ENCODE measurements at places on chromosomes 7 and 10.

- peak; percentile 8 for DNase-seq
- H3K27ac ChIP-seq, result no peak overlapping the region
- H3K36me3 ChIP-seq, result no peaks in the 10 kb centered on the region
- no peaks in the 10 kb centered on the region for H3K4me1 ChIP-seq
- H3K4me3 ChIP-seq, result no peak overlapping the region
Observed at GRCh38 chr10:130743751-130744271, 567.7 kb downstream of the TCERG1L start.

DNA sequence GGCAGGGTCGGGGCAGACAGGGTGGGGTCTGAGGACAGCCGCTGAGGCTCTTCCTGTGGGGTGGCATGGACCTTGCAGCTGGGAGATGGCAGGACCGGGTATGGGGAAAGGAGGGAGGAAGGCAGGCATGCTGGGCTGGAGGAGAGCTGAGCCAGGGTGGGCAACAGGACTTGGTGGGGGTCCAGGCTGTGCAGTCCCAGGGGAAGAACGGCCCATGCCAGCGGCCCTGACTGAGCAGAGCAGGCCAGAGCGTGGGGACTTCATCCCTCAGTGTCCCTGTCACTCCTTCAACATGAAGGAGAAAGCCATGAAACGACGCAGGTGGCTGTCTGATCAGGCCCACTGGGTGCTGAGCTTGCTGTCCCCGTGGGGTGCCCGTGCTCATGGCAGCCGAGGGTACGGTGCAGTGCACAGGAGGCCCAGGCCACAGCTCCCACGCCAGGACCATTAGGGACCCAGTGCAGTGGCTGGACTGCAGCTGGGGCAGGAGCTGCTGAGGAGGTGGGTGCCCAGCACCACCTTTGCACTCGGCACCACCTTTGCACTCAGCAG, 519.6 kb downstream of the PTPRN2 start:
- DNase-seq, result no peak
- no peaks in the 10 kb centered on the region for H3K27me3 ChIP-seq
- H3K36me3 ChIP-seq, result no peaks in the 10 kb centered on the region

DNA sequence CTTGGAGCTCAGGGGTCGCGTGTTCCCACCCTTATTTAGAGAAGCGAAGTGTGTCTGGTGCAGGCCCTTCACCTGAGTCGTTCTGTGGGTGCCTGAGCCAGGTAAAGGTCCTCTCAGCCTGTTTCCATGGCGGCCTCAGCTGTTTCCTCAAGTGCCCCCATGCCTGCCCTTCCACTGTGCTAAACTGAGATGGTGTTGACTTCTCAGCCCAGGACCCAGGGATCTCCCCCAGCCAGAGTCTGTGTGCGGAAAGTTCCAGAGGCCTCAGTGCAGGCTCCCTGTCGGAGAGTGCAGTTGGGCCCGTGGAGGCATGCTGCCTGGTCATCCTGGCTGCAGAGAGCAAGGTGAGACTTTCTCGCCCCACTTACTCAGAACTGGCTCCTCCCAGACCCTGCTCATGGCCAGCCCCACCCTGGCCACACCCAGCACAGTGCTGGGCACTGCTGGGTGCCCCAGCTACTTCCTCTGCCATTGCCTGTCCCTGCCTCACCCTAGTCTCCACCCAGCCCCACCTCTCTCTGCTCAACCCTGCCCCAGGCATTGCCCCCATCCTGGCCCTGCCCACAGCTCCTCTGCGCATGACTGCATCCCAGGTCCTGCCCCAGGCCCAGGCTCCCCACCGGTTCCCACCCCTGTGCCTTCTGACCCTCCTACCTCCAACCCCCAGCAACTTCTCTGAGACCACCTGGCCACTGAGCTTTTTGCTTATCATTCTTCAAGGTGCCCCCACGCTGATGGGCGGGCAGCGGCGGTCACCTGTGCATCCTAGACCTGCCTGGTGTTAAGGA, 20.3 kb downstream of the NACAD start:
- no peak overlapping the region for H3K4me3 ChIP-seq
- no peak for DNase-seq
- H3K4me1 ChIP-seq, result peaks cover 36% of the 10 kb centered on the region
- H3K36me3 ChIP-seq, result peaks cover 78% of the 10 kb centered on the region
- peak overlapping the region; percentile 76 for H3K27ac ChIP-seq

- no peaks in the 10 kb centered on the region for H3K36me3 ChIP-seq
- H3K4me1 ChIP-seq, result peaks cover 31% of the 10 kb centered on the region
- no peak overlapping the region for H3K27ac ChIP-seq
- no peak for DNase-seq
- no peak overlapping the region for H3K4me3 ChIP-seq
Observed at GRCh38 chr7:75614401-75614800, 122.3 kb downstream of the SPDYE5 start.

- no peak overlapping the region for H3K27ac ChIP-seq
- peaks cover 15% of the 10 kb centered on the region for H3K4me1 ChIP-seq
- no peak overlapping the region for H3K4me3 ChIP-seq
- DNase-seq, result no peak
Observed at GRCh38 chr10:33084453-33084852, 126.4 kb upstream of the ITGB1 start.

- no peaks in the 10 kb centered on the region for H3K27me3 ChIP-seq
- no peak overlapping the region for H3K4me3 ChIP-seq
- peaks cover 38% of the 10 kb centered on the region for H3K36me3 ChIP-seq
Observed at GRCh38 chr10:7302392-7302906, 108.4 kb downstream of the SFMBT2 start.

- H3K36me3 ChIP-seq, result peaks cover 38% of the 10 kb centered on the region
- H3K27ac ChIP-seq, result no peak overlapping the region
- no peak overlapping the region for H3K4me3 ChIP-seq
- no peaks in the 10 kb centered on the region for H3K4me1 ChIP-seq
- H3K27me3 ChIP-seq, result no peaks in the 10 kb centered on the region
Observed at GRCh38 chr7:135193615-135194081, 17.7 kb downstream of the WDR91 start.

GRCh38 chr10:117743509-117743908, 201.0 kb downstream of the EMX2 start:
- DNase-seq, result no peak
- H3K4me3 ChIP-seq, result no peak overlapping the region
- H3K36me3 ChIP-seq, result no peaks in the 10 kb centered on the region
- H3K27me3 ChIP-seq, result peaks cover 16% of the 10 kb centered on the region
- no peaks in the 10 kb centered on the region for H3K4me1 ChIP-seq
- H3K27ac ChIP-seq, result no peak overlapping the region

- peaks cover 30% of the 10 kb centered on the region for H3K27me3 ChIP-seq
- no peak overlapping the region for H3K4me3 ChIP-seq
- DNase-seq, result no peak
- H3K36me3 ChIP-seq, result no peaks in the 10 kb centered on the region
- H3K4me1 ChIP-seq, result peaks cover 2% of the 10 kb centered on the region
Observed at GRCh38 chr7:128890306-128891109, 20.0 kb downstream of the KCP start.

DNA sequence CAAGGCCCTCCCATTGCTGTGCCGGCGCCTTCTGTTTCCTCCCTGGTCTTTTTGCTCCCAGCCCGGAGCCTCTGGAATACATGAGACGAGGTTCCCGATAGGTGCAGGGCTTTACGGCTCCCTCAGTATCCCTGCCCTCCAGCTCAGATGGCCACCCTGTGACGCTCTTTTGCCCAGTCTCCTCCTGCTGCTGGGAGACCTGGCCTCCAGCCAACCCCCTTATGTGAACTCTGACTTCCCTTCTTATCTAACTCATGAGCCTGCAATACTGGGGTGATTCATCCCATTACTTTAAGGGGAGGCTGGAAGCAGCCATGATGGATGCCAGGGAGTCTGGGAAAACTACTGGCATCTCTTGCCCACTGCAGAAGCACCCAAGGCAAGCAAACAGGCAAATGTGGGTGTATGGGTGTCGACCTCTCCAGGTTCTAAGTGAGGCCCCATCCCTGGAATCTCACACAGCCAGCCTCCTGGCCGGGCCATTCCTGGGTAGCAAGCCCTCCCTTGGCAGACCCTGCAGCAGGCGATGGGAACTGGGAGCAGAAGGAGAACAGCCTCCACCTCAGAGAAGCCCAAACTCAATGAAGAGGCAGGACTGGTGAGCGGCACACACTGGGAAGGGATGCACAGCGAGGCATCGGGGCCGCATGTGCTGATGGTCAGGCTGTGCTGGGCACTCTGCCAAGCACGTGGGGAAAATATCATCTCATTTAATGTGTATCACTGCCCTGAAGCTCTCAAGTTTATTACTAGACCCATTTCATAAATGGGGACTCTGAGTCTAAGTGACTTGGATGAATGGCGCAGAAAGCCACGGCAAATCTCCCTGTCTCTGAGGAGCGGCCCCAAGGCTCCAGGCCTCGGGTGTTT, 97.5 kb downstream of the FAM53B start:
- peaks cover 90% of the 10 kb centered on the region for H3K4me1 ChIP-seq
- H3K27ac ChIP-seq, result peak overlapping the region; percentile 99
- peaks cover 27% of the 10 kb centered on the region for H3K36me3 ChIP-seq

DNA sequence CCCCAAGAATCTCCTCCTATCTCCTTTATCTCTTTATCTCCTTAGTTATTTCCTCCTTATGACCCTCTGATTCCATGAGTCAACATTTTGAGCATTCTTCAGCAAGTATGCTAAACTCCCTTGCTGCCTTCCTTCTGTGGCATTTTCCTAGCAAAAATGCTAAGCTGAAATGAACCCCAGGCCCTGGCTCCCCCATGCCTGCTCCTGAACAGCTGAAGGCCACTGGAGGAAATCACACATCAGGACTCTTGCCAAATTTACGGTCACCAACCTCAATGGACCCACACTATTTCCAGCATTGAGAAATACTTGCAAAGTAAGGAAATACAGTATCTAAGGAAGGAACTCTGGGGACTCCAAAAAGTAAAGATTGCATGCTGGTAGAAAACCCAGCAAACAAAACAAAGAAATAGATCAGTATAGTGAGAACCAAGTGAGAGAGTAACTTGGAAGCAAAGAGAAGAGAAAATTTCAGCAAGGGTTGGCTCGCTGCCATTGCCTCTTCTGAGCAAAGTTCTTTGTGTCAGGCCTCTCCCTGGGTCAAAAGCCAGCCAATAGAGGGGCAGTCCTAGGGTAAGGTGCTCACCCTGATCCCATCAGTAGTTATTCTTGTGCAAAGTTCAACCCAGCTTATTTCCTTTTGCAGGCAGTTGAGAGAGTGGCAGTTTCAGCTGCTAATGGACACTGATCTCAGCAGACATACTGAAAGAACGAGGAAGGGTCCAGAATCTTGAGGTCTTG, 5.1 kb upstream of the PLEKHS1 start:
- H3K4me3 ChIP-seq, result no peak overlapping the region
- no peak overlapping the region for H3K27ac ChIP-seq
- peaks cover 22% of the 10 kb centered on the region for H3K27me3 ChIP-seq
- no peak for DNase-seq
- H3K4me1 ChIP-seq, result no peaks in the 10 kb centered on the region
- H3K36me3 ChIP-seq, result no peaks in the 10 kb centered on the region

DNA sequence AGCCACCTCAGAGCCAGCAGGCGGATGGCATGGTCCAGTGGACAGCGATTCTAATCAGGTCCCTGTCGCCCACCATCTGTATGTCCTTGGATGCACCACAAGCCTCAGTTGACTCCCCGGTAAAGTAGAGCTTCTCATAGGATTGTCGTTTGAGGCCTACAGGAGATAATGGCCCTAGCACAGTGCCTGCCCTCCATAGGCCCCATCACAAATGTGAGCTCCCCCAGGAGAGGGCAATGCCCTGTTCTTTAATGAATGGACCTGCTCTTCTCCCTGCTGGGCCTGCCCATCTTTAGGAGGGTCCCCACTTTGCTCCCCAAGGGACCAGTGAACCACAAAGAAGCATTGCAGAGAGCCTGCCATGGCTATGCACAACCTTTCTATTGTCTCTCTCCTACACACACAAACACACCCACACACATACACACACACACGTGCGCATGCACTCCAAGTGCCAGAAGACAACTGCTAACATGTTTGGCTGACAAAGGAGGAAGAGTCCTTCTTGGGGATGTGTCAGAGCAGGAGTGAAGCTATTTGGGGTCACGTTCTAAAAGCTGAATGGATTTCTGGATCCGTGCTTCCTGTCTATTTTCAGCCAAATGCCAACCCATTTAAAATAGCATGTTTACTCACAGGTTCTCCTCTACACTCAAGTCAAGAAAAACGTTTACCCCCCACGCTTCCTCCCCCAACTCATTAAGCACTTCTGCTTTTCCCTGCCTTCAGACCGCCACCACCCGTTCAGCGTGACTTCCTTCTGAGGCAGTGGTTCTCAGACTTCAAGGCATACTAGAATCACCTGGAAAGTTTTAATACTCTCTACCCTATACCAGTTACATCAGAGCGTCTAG, 196.1 kb downstream of the GRID1 start:
- H3K27me3 ChIP-seq, result peaks cover 22% of the 10 kb centered on the region
- no peaks in the 10 kb centered on the region for H3K4me1 ChIP-seq
- H3K4me3 ChIP-seq, result no peak overlapping the region
- H3K36me3 ChIP-seq, result no peaks in the 10 kb centered on the region
- peak; percentile 6 for DNase-seq

DNA sequence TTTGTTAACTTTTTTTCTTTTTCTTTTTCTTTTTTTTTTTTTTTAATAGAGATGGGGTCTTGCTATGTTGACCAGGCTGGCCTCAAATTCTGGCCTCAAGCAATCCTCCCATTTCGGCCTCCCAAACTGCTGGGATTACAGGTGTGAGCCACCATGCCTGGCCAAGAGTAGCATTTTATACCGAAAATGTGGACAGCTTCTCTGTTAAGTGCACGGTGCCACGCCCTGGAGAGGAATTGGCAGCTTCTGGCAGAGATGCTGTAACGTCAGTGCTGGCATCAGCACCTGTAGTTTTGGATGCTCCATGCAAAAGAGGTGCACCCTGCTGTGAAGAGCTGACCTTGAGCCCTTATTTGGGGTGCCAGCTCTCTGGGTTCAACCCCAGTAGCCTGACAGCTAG, 18.2 kb downstream of the IL15RA start:
- H3K4me1 ChIP-seq, result no peaks in the 10 kb centered on the region
- H3K4me3 ChIP-seq, result no peak overlapping the region
- H3K27ac ChIP-seq, result no peak overlapping the region

DNA sequence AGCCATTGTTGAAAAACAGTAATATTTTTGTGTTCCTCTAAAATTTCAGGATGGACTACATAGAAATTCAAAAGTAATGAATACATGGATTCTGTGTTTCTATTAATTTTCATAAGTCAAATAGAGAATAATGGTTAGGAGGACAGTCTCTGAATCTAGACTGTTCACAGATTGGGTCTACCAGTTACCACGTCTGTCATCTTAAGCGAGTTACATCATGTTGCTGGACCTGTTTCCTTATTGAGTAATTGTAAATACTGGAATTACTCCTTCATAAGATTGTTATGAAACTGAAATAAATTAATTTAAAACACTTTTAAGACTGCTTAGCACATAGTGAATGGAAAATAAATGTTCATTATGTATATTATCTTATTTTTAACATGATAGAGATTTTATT, 172.3 kb downstream of the KCND2 start:
- no peak for DNase-seq
- no peak overlapping the region for H3K4me3 ChIP-seq
- no peak overlapping the region for H3K27ac ChIP-seq
- H3K4me1 ChIP-seq, result no peaks in the 10 kb centered on the region
- H3K36me3 ChIP-seq, result no peaks in the 10 kb centered on the region

- H3K27me3 ChIP-seq, result peaks cover 83% of the 10 kb centered on the region
- H3K4me3 ChIP-seq, result peak overlapping the region; percentile 56
- H3K27ac ChIP-seq, result no peak overlapping the region
- H3K4me1 ChIP-seq, result peaks cover 18% of the 10 kb centered on the region
Observed at GRCh38 chr7:108001764-108002725, 916 bp downstream of the LAMB1 start.

All from activated naive CD4-positive, alpha-beta T cell treated with anti-CD3 and anti-CD28 coated beads, Interleukin-2, amount 10 ng/mL, durations not matched to agents 7 days and 5 days (primary cell).